ENCODE measurements at places on chromosomes 1 and 21. TPM values are rescaled to one million over a fixed set of nuclear protein-coding genes. Genes with fewer than 3 reads are reported as not detected.

GRCh38 chr1:30856260-30856790 is 52.2 kb downstream of the SDC3 start:
- H3K36me3 ChIP-seq: no peaks in the 10 kb centered on the region
- peaks cover 35% of the 10 kb centered on the region for H3K4me1 ChIP-seq
- H3K27ac ChIP-seq: no peak overlapping the region
- H3K4me3 ChIP-seq: no peak overlapping the region

DNA sequence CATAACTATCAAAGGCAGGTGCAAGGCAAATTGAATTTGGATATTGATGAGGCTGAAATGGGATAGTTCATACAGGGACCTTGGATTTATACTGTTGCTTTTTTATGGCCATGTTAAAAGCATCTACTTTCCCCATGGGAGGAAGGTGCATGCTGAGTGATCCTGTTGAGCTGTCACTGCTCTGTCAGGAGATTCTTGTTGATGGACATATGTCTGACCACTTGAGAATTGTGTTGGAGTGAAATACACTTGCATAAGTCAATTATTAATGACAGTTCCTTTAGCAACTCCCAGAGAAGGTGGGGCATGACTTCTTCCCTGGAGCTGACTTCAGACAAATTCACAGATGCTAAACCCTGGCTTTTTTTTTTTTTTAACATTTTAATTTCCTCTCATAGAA is 58.4 kb upstream of the DYNLT5 start:
- H3K27ac ChIP-seq: no peak overlapping the region
- H3K27me3 ChIP-seq: peaks cover 2% of the 10 kb centered on the region

DNA sequence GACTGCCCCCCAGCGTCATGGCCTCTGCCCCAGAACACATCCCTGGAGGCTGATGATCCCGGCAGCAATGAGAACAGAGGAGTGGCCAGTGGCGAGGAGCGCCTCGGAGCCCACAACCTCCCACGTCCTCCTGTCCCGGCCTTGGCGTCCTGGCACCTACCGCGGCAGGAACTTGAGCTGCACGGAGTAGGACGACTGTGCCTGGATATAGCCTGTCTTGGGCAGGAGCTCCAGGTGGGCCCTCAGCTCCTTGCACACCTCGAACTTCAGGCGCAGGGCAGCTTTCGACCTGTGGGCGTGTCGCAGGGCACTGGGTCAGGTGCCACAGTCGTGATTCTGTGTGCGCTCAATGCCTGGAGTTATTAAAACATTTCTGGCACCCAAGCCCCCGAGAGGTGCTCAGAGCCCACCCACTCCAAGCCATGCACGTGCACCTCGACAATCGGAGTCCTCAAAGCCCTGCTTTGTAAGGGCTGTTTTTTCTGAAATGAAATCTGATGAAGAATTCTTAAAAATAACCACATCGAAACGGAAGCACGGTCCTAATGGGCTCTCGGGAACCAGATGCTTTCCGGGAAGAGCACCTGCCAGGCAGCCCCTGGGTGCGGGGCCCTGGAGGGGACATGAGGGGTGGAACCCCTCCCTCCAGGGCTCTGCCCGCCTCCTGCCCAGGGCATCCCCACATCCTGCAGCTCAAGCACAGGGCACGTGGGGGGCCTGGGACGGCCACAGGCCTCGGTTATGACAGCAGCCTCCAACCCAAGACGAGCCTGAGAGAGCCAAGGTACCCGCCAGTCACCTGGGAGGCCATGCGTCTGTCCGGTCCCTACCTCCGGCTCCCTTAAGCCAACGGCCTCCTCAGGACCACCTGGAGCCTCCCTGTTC is 23.0 kb upstream of the TMEM52 start:
- H3K4me1 ChIP-seq: no peaks in the 10 kb centered on the region
- DNase-seq: no peak
- peaks cover 22% of the 10 kb centered on the region for H3K27me3 ChIP-seq
- H3K4me3 ChIP-seq: no peak overlapping the region

DNA sequence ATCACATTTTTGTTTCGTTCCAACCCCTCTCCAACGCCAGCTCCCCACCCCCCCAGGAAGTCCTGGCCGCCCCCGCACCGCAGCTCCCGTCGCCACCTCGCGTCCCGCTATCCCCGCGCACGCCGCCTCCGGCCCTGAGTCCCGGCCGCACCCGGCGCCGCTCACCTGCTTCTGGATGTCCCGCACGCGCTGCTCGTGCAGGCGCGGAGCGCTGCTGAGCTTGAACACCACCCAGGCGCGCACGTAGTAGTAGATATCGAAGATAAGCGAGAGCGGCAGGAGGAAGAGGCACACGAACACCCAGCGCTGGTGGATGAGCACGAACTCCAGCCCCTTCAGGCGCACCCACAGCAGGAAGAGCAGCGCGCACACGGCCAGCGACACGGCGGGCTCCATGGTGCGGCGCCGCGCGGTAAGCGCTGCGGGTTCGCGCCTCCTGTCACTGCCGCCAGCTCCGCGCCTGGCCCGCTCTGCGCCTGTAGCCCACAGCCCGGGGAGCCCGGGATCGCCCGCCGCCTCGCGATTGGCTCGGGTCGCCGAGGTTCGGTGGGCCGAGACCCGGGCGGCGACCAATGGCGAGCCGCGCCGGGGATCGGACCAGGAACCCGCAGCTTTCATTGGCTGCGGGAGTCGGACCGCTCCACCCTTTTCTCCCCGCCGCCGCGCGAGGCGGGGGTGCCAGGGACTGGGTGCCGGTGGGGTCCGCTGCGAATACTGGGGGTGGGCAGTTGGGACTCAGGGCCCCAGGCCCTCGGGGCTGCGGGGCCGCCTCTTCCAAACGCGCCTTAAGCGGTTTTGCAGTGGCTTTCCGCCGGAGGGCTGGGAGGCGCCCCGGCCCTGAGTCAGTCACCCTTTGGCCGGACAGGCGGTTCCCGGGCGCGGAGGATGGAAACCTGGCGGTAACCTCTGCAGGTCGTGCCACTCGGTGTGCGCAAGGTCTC is at the start of gene DHCR24:
TSS of gene DHCR24 (minus strand) at position 472 of the 941 bp plus-strand sequence. CDS start at position 396, 76 bp downstream.
- H3K4me1 ChIP-seq: peaks cover 59% of the 10 kb centered on the region
- peaks cover 13% of the 10 kb centered on the region for H3K36me3 ChIP-seq
- H3K4me3 ChIP-seq: peak within 1 kb of the TSS; percentile 96
- H3K27ac ChIP-seq: peak within 1 kb of the TSS; percentile 62
- peaks cover 3% of the 10 kb centered on the region for H3K27me3 ChIP-seq

- H3K27me3 ChIP-seq: no peaks in the 10 kb centered on the region
- H3K4me1 ChIP-seq: no peaks in the 10 kb centered on the region
- no peak for DNase-seq
- no peaks in the 10 kb centered on the region for H3K36me3 ChIP-seq
Observed at GRCh38 chr1:7435276-7436055, 335.6 kb upstream of the VAMP3 start.

Gene CD84
- total RNA-seq: not detected

All from HFFc6 (cell line).